AG08395 (cell line): ENCODE measurements at places on chromosomes 16 and 17.

DNA sequence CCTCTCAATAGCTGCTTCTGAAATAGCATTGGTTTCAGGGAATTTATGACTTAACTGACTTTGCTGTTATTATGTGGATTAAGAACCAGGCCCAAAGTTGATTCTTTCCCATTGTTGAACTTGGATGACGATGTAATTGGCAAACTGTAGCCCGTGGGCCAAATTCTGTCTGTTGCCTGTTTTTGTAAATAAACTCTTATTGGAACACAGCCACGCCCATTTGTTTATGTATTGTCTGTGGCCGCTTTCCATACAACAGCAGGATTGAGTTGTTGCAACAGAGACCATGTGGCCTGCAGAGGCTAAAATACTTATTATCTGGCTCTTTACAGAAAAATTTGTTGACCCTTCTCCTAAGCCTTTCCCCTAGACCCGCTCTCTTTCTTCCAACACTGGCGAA is 31.6 kb downstream of the NTN1 start:
- no peak for DNase-seq

DNA sequence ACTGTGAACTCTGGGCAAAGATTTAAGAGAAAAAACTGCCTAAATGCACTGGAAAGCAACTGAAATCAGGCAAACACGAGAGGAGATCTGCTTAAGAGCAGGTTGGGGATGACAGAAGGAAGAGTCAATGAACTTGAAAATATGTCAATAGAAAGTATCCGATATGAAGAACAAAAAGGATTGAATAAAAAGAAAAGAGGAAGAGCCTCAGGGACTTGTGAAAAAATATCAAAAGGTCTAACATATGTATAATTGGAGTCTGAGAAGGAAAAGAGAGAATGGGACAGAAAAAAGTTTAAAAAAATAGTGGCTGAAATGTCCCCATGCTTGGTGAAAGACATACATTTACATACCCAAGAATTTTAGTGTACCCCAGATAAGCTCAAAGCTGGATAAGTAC is 195.5 kb downstream of the COPRS start:
- DNase-seq = no peak

DNA sequence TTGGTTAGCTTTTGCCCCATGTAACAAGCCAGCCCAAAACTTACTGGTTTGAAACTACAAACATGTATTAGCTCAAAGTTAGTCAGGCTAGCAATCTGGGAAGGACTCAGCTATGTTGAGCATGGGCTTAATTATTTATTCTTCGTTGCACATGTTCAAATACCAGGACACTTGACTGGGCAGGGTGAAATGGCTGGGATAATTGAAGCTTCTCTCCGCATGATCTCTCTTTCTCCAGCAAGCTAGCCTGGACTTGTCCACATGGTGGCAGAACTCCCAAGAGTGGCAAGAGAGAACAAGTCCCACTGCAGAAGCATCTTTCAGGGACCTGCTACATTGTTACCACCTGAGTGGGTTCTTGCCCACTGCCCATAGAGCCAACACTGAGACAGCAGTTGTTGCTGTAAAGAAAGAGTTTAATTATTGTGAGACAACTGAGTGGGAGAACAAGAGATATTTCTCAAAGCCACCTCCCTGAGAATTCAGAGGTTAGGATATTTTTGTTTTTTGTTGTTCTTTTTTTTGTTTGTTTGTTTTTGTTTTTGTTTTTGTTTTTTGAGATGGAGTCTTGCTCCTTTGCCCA is 16.8 kb upstream of the ATF7IP2 start:
- no peak for DNase-seq

- DNase-seq = no peak
Measured at GRCh38 chr17:2933606-2934005, 129.8 kb downstream of the OR1D5 start.
